ENCODE measurements at places on chromosomes 13 and 19.

GRCh38 chr19:512547-513365, 5.5 kb downstream of the TPGS1 start:
- DNase-seq, result no peak

GRCh38 chr13:25171170-25171516, 945 bp downstream of the AMER2 start:
- no peak for DNase-seq

GRCh38 chr19:2022289-2022688, 6.8 kb upstream of the BTBD2 start:
- DNase-seq, result no peak

DNA sequence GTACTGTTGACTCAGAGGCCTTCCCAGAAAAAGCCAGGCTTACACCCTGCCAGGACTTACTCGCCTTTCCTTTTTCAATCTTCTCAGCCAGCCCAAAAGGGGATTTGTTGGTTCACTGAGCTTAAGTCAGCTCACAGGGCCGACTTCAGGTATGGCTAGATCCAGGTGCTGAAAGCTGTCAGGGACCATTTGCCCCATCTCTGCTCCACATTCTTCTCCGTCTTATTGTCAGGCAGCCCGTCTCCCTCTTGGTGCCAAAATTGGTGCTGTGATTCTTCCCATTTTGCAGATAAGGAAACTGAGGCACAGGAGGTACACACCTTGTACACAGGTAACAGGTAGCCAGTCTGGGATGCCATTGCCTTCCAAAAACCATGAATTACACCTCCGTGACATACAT, 2.4 kb downstream of the C19orf38 start:
- no peak for DNase-seq

GRCh38 chr19:18523841-18524240, 2.0 kb upstream of the ELL start:
- DNase-seq, result no peak

GRCh38 chr19:46602392-46603194, 1.5 kb downstream of the CALM3 start:
- peak; percentile 14 for DNase-seq

DNA sequence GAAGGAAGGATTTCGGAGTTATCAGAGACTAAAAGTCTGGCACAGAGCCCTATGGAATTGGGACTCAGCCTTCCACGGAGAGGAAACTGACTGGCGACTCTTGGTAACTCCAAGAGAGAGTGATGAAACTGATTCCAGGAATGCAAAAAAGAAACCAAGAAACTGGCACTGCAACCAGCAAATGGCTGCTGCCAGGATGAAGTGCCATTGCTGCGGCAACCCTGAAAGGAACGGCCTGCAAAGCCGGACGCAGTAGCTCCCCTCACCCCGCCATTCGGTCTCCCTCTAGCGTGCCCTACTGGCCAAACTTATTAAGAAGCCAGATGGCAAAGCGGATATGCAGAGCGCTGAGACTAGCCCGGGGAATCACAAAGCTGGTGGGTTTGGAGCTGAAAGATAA, 236.0 kb downstream of the PCDH9 start:
- DNase-seq, result no peak

DNA sequence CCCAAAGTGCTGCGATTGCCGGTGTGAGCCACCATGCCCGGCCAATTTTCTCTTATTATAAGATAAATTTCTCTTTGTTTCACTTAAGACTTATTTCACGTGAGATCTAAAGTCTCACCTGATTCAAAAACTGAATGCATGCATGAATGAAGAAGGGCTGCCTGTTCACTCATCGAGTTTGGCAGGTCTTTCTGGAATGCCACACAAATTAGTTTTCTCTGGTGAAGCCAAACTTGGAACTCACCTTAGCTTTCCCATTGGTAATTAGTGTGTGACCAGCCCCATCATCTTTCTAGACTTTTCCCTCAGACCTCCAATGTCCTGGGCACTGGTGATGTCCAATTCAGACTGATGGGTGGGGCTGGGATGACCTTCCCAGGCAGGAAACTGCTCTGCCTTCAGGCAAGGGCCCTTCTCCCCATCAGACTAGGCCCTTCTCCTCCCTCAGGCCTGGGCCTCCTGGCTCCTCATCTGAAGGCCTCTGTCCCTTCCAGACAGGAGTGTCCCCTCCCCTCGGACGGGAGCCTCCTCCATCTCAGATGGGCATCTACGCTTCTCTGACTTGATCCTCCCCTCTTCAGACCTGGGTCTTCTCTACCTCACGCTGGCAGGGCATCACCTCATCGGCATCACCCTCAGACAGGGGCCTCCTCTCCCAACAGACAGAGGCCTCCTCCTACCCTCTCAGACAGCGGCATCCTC, 14.4 kb downstream of the C3 start:
- DNase-seq, result no peak

DNA sequence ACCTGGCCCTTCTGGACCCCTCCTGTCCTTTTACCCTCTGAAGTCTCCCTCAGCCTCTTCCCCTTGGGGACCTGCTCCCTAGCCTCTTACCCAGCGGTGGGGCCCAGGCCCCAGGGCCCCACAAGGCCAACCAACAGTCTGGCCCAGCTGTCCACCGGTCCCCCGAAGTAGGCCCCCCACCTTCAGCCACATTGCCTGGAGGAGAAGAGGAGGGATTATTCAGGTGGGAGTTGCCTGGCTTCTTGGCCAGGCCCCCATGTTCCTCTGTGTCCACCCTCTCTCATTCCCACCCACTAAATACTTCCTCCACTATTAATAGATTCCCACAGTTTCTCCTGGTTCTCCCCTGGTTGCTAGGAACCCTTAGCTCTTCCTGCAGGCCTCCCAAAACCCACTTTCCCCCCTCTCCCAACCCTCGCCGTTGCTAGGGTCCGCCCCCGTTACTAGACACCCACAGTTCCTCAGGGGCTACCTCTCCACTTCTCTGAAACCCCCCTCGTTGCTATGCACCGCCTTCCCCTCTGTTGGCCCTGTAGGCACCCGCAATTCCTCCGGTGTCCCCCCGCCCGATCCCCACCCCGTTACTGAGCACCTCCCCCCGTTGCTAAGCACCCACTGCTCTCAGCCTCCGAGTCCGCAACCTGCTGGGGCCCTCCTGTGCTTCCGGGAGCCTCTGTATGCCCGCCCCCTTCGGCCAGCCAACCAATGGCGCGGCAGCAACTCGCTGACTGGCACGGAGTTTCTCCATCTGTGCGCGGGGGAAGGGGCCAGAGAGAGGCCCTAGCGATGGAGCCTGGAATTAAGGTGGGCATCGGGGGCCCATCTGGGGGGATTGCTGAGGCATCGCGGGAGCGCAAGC, 2.0 kb downstream of the COQ8B start:
- DNase-seq, result peak; percentile 97

- no peak for DNase-seq
Measured at GRCh38 chr13:50684366-50684765, 159.1 kb downstream of the DLEU7 start.

DNA sequence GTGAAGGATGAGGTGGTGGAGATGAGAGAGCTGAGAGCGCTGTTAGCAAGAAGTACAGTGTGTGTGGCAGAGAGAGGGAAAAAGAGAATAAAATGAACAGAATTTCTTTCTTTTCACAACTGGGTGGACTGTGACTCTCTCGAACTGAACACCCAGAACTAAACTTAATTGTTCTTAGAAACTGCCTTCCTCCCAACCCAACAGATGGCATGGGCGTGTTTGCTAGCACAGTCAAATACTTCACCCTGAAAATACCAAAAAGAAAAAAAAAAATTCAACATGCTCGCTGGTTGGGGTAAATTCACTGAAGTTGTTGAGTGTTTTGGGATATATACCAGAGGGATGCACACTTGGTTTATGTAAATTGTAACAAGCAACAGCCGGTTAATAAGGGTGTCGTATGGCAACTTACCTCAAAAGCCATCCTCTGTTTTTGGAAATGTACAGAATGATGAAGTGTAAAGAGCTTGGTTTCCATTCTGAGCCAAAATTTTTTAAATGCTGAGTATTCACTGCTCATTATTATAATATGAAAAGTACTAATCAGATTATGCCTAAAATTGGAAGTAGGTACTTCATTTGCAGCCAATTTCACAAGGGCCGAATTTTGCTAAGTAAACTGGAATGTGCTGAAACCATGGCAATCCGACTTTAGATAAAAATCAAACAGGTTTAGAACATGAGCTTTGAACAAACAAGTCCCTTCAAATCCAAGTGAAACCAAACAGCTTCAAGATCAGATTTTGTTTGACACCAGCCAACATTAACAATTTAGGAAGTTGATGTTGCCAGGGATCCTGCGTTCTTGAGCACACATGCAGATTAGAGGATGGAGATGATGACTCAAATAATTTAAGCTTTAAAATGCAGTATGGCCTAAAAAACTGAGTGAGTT, 115.8 kb downstream of the ZIC5 start:
- no peak for DNase-seq

GRCh38 chr13:36428086-36428485, 4.2 kb upstream of the CCNA1 start:
- DNase-seq, result no peak

DNA sequence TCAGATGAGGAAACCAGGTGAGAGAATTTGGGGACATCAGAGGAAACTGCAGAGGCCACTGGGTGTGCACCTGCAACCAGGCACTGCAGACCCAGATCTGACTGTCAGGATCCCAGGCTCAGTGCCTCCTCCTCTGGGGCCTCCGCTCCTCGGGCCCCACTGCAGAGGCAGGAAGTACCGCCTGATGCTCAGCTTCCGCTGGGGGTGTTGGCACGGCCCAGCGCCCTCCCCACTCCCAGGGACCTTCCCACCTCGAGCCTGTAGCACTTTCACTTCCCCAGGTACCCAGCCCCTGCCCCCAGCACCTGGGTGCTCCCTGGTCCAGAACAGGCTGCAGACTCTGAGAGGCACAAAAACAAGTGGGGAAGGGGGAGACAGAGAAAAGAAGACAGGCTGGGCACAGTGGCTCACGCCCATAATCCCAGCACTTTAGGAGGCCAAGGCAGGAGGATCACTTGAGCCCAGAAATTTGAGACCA, 1.4 kb upstream of the CD37 start:
- peak; percentile 66 for DNase-seq

Data from CD4-positive, alpha-beta T cell treated with Interleukin-15 for 4 hours (primary cell).